ENCODE measurements at places on chromosomes 3 and 15. TPM values are rescaled to one million over a fixed set of nuclear protein-coding genes. Genes with fewer than 3 reads are reported as not detected.

DNA sequence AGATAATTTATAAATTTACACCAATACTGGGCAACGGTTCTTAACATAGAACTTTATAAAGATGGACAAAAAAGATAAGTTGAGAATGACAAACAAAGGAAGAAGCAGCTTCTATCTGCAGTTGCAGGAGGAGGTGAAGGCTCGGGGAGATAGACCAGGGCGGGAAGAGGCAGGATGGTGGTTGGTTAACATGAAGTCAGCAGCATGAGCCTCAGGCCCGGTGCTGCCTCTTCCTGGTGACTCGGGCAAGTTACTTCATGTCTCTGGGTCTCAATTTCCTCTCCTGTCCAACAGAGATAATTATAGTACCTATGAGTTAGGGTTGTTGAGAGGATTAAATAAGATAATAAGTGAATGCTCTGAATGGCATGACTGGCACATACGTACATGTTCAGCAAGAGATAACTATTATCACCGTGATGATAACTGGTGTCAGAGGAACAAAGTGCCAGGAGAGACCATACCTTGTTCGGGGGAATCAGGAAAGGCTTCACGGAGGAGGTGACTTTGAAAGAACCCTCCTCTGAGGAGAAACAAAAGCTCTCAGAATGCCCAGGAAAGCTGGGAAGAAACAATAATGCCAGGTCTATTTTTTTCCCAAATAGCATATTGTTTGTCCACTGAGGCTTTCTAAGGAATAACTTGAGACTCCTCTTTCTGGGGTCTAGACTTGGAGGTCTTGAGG is 4.4 kb downstream of the PAK6 start:
- peaks cover 12% of the 10 kb centered on the region for H3K27me3 ChIP-seq
- no peak for DNase-seq
- H3K27ac ChIP-seq = no peak overlapping the region
- H3K4me3 ChIP-seq = no peak overlapping the region

GRCh38 chr3:30397030-30397429 is 209.4 kb upstream of the TGFBR2 start:
- H3K27me3 ChIP-seq = no peaks in the 10 kb centered on the region
- H3K4me3 ChIP-seq = no peak overlapping the region
- DNase-seq = no peak
- H3K4me1 ChIP-seq = peaks cover 2% of the 10 kb centered on the region
- no peak overlapping the region for H3K27ac ChIP-seq

MIX23 gene
- total RNA-seq = 60.1 TPM

HESX1 gene
- total RNA-seq = 0.98 TPM

SAXO2 gene
- 3.9 TPM for total RNA-seq

DNA sequence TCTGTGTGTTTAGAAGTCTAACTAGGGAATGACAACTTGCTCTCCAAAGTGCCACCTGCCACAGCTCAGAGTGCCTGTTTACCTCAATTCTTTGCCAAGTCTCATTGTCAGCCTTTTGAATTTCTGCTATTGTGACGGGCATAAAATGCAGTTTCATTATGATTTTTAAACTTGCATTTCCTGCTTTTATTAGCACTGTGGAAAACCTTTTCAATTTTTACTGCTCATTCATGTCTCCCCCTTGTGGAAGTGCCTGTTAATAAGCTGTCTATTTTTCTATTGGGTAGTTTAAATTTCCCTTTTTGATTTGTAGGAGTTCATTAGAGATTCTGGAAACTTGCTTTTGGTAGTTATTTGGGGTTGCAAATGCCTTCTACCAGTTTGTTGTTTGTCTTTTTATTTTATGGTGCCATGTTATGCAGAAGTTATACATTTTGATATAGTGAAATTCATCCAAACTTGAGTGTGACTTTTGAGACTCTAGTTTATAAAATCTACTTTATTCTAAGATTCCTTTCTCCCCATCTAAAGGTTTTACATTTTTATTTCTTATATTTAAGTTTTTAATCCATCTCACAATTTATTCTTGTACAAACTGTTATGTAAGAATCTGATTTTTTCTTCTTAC is 53.9 kb upstream of the FRMD4B start:
- DNase-seq = no peak
- no peak overlapping the region for H3K4me3 ChIP-seq
- no peaks in the 10 kb centered on the region for H3K36me3 ChIP-seq
- H3K27me3 ChIP-seq = no peaks in the 10 kb centered on the region
- no peak overlapping the region for H3K27ac ChIP-seq

DNA sequence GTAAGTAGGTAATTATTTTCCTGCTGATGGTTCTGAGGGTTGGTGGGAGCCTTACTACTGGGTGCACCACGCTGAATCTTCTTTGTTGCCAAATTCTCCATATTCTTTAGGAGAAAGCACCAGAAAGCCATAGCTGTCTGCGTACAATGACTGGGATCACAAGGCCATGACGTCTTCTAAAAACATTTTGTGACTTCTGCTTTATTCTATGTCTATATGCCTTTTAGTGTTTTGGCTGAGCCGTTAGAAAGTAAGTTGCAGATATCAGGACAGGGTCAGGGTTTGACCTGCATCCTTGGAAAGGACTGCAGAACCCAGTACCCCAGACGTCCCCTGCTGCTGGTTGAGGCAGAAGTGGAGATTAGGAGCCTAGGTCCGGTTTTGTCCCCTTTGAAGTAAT is 95.6 kb downstream of the DNASE1L3 start:
- peaks cover 3% of the 10 kb centered on the region for H3K36me3 ChIP-seq
- no peak for DNase-seq
- no peak overlapping the region for H3K4me3 ChIP-seq
- H3K27me3 ChIP-seq = no peaks in the 10 kb centered on the region
- peaks cover 13% of the 10 kb centered on the region for H3K4me1 ChIP-seq

- DNase-seq = peak; percentile 48
- no peaks in the 10 kb centered on the region for H3K27me3 ChIP-seq
- H3K4me3 ChIP-seq = peak overlapping the region; percentile 47
- peaks cover 18% of the 10 kb centered on the region for H3K36me3 ChIP-seq
- H3K27ac ChIP-seq = peak overlapping the region; percentile 92
Measured at GRCh38 chr3:141392897-141393734, 24.8 kb downstream of the ZBTB38 start.

GRCh38 chr3:14770591-14770990 is 48.2 kb upstream of the FGD5 start:
- no peaks in the 10 kb centered on the region for H3K27me3 ChIP-seq
- no peak for DNase-seq
- H3K4me3 ChIP-seq = no peak overlapping the region
- no peaks in the 10 kb centered on the region for H3K36me3 ChIP-seq
- no peaks in the 10 kb centered on the region for H3K4me1 ChIP-seq

- no peaks in the 10 kb centered on the region for H3K36me3 ChIP-seq
- no peak for DNase-seq
- peaks cover 17% of the 10 kb centered on the region for H3K27me3 ChIP-seq
- H3K27ac ChIP-seq = no peak overlapping the region
- H3K4me1 ChIP-seq = peaks cover 5% of the 10 kb centered on the region
Measured at GRCh38 chr15:62875626-62876021, 166.9 kb upstream of the TPM1 start.

DNA sequence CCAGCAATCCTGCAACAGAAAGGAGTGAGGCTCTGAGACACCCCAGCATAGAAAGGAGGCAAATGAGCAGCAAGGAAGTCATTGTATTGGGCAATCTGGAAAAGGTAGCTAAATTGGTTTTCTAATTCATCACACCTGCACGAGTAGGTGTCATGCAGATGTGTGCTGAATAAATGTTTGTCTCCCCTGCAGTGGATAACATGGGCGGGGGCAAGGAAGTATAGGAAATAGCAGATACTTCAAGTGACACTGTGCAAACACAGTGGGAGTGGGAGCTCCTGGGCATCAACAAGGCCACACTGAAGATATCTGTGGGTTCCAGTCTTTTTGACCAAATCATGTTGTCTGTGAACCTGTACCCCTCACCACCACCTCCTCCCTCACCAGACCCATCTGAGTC is 14.4 kb upstream of the HTR3E start:
- no peak overlapping the region for H3K4me3 ChIP-seq
- no peak for DNase-seq
- no peaks in the 10 kb centered on the region for H3K36me3 ChIP-seq
- H3K4me1 ChIP-seq = no peaks in the 10 kb centered on the region
- H3K27ac ChIP-seq = no peak overlapping the region

GRCh38 chr3:157692468-157692867 is 189.3 kb upstream of the VEPH1 start:
- H3K27me3 ChIP-seq = peaks cover 2% of the 10 kb centered on the region
- H3K27ac ChIP-seq = no peak overlapping the region
- H3K36me3 ChIP-seq = peaks cover 7% of the 10 kb centered on the region
- no peak for DNase-seq

DNA sequence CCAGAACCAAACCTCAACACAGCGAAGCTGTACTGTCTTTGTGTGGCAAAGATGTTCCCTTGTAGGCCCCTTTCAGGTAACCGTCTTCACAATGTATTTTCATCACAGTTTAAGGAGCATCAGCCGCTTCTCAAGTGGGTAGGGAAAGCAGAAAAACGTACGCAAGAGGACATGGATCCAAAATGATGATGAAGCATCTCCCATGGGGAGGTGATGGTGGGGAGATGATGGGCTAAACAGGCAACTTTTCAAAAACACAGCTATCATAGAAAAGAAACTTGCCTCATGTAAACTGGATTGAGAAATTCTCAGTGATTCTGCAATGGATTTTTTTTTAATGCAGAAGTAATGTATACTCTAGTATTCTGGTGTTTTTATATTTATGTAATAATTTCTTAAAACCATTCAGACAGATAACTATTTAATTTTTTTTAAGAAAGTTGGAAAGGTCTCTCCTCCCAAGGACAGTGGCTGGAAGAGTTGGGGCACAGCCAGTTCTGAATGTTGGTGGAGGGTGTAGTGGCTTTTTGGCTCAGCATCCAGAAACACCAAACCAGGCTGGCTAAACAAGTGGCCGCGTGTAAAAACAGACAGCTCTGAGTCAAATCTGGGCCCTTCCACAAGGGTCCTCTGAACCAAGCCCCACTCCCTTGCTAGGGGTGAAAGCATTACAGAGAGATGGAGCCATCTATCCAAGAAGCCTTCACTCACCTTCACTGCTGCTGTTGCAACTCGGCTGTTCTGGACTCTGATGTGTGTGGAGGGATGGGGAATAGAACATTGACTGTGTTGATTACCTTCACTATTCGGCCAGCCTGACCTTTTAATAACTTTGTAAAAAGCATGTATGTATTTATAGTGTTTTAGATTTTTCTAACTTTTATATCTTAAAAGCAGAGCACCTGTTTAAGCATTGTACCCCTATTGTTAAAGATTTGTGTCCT is 60.0 kb downstream of the AAGAB start:
- H3K4me3 ChIP-seq = no peak overlapping the region
- H3K27me3 ChIP-seq = no peaks in the 10 kb centered on the region
- no peak overlapping the region for H3K27ac ChIP-seq

CCDC39 gene
- total RNA-seq = not detected

DNA sequence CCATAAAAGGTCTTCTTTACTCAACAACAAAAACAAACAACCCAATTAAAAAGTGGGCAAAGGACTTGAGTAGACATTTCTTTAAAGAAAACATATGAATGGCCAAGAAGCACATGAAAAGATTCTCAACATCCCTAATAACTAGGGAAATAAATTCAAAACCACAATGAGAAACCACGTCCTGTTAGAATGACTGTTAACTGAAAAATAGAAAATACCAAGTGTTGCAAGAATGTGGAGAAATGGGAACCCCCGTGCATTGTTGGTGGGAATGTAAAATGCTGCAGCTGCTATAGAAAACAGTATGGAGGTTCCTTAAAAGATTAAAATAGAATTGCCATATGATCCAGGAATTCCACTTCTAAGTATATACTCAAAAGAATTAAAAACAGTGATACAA is 34.8 kb downstream of the NMNAT3 start:
- H3K27me3 ChIP-seq = no peaks in the 10 kb centered on the region
- no peaks in the 10 kb centered on the region for H3K36me3 ChIP-seq
- no peaks in the 10 kb centered on the region for H3K4me1 ChIP-seq
- no peak overlapping the region for H3K4me3 ChIP-seq
- DNase-seq = no peak
- H3K27ac ChIP-seq = no peak overlapping the region

DNA sequence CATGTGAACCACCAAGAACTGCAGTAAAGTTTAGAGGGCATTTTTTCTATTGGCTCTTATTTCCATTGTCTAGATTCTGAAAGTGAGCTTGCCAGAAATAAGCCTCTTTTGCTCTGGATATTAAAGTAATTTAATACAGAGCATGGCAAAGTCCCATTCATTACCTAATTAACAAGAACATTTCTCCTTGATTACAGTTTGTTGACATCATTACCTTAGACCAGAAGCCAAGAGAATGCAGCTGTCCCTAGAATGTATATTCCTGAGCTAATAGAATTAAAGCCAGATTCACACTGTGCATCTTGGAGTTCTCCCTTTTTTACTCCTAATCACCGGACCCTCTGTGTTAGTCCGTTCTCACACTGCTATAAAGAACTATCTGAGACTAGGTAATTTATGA is 46.4 kb upstream of the TM4SF4 start:
- H3K27me3 ChIP-seq = no peaks in the 10 kb centered on the region
- H3K4me3 ChIP-seq = no peak overlapping the region
- H3K4me1 ChIP-seq = peaks cover 6% of the 10 kb centered on the region
- no peak for DNase-seq
- no peak overlapping the region for H3K27ac ChIP-seq

GRCh38 chr15:61318301-61318700 is 89.2 kb upstream of the RORA start:
- DNase-seq = no peak
- no peaks in the 10 kb centered on the region for H3K36me3 ChIP-seq
- no peaks in the 10 kb centered on the region for H3K27me3 ChIP-seq
- no peak overlapping the region for H3K4me3 ChIP-seq

GOLGA8T gene
- 0.47 TPM for total RNA-seq

- no peak overlapping the region for H3K27ac ChIP-seq
- H3K4me1 ChIP-seq = no peaks in the 10 kb centered on the region
- no peak overlapping the region for H3K4me3 ChIP-seq
- H3K27me3 ChIP-seq = no peaks in the 10 kb centered on the region
Measured at GRCh38 chr15:23372284-23372683, 17.7 kb downstream of the GOLGA8S start.

ANKUB1 gene
- not detected for total RNA-seq

DNA sequence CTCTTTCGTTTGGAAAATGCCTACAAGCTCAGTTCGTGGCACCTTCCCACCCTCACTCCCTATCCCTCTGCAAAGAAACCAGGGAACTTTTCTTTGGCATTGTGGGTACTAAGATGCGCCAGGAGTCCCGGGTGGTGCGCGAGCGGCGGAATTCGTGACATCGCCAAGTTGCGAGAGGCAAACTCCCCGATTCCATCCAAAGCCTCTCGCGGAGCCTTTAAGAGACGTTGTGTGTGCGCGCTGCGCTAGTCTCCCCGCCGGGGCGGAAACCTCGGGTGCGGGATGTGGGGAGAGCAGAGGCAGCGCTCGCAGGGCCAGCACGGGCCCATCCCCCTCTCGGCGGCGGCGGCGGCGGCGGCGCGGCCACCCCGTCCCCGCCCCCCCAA is 443 bp upstream of the NR2F2 start:
- H3K27me3 ChIP-seq = peaks cover 46% of the 10 kb centered on the region
- H3K36me3 ChIP-seq = peaks cover 28% of the 10 kb centered on the region
- peak overlapping the region; percentile 94 for H3K27ac ChIP-seq
- DNase-seq = peak; percentile 68

DNA sequence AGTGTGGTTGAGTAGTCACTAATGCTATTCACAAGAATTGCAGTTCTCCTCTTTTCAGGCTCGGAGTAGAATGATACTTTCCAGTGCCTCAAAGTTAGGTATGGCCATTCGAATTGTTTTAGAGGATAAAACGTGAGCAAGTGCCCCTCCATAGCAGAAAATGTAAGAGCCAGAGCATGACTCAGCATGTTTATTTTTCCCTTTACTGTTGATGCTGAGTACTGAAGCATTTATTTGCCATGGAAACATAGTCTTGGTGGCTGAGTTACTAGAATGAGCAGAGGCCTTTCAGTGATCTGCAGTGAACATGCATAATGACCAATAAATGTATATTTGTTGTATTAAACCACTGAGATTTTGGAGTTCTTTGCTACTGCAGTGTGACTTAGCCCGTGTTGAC is 540.6 kb downstream of the NLGN1 start:
- no peaks in the 10 kb centered on the region for H3K36me3 ChIP-seq
- no peak for DNase-seq
- H3K4me3 ChIP-seq = no peak overlapping the region
- H3K27ac ChIP-seq = peak overlapping the region; percentile 19

DLL4 gene
- total RNA-seq = 2.0 TPM
